Left hindlimb (tissue), 1 donor: ENCODE measurements at places on chromosomes 3 and 15.

DNA sequence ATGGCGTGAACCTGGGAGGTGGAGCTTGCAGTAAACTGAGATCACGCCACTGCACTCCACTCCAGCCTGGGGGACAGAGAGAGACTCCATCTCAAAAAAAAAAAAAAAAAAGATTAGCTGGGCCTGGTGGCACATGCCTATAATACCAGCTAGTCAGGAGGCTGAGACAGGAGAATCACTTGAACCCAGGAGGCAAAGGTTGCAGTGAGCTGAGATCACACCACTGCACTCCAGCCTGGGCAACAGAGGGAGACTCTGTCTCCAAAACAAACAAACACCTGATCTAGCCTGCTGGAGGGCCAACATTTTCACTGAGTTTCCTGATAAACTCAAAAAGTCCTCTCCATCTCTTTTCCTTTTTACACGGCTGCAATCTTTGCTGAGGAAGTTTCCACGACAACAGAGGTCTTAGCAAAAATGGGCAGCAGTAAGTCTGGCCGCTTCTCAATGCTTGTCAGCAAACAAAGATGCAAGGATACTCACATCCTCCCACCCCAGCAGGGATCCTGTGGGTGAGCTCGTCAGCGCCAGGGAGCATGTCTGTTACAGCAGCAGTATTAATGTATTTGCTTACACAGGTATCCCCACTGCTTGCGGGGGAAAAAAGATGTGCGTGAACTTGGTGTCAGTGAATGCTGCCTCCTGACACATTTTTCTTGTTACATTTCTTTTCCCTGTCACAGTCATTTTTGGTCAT, 21.0 kb upstream of the CCDC174 start:
- DNase-seq: no peak

DNA sequence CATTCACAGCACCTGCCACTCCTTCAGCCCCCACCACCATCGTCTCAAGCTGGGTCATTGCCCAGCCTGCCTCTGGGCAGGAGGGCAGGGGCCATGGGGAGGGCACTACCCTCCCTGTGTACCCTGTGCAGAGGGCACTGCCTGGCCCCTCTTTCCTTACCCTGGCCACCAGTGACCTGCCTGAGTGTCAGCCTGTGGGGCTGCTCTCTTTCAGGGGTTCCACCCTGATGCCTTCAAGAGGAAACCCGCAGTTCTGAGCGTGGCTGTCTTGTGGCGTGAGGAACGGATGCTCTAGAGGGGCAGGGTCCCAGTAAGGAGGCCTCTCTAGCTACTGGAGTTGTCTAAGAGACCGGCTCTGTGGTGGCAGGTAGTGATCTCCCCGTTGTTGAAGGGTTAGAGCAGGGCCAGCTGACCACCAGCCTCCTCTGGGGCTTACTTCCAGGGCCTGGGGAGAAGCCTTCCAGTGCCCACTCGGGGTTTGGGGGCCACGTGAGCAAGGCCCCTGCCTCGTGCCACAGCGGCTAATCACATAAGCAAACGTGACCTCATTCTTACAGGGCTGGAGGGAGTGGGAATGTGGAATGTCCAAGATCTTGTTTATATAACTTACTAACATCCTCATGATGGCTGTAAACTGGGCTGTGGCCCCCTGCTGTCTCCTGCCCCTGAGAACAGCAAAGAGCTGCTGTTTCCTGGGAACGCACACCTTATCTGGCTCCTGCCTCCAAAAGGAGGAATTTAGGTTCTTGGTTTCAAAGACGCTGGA, 31.4 kb upstream of the SEC13 start:
- peak; percentile 23 for DNase-seq

DNA sequence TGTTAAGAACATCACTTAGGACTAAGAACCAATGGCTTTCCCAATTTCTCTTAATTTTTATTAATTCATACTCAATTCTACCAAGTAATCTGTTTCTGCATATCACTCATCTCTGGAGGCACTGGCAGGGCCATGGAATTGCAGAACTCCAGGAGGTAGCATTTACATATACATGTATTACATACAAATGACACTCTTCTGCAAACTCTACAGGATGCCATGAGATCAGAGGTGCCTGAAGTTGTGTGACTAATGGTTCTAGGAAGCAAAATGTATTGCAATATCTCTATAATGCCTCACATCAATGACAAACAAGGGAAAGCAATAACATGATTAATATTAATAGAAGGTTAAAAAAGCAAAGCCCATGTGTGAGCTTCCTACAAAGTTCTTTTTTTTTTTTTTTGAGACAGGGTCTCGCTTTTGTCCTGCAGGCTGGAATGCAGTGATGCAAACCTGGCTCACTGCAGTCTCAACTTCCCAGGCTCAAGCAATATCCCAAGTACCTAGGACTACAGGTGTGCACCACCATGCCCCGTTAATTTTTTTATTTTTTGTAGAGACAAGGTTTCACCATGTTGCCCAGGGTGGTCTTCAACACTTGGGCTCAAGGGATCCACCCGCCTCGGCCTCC, 33.0 kb downstream of the DENND6A start:
- no peak for DNase-seq

DNA sequence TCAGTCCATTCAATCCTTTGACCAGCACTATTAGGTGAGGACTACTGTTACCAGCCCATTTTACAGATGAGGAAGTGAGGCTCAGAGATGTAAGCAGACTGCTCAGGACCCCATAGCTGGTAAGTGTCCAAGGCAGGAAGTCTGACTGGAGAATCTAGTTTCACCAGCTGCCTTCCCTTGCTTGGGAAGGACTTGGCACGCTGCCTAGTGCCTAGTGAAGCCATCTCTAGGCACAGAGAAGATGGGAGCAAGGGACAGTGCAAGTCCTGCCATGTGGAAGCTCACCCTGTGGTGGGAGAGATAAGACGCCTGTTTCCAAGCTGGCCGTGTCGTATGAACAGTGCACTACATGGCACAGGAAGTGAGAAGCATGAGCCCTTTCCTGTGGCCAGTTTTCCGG, 111.8 kb upstream of the TMC3 start:
- no peak for DNase-seq

DNA sequence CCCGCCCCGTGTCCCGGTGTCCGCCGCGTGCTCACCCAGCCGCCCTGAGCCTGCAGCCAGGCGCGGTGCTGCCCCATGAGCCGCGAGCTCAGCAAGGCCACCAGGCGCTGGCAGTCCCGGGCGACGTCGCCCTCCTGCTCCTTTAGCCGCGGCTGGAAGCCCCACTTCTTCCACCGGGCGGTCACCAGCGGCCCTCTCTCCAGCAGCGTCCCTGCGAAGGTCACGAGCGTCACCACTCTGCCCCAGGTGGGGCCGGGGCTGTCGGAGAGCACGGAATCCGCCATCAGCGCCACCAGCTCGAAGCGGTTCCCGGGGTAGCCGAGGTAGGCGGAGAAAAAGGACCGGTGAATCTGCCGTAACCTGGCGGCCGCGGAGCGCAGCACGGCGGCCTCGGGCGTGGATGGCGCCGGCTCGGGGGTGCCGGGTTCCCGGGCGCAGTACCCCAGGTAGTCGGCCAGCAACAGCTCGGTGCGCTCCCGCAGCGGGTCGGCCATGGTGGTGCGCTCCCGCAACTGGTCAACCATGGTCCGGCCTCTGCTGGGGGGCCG, 298 bp downstream of the BCL2L10 start:
- DNase-seq: no peak

DNA sequence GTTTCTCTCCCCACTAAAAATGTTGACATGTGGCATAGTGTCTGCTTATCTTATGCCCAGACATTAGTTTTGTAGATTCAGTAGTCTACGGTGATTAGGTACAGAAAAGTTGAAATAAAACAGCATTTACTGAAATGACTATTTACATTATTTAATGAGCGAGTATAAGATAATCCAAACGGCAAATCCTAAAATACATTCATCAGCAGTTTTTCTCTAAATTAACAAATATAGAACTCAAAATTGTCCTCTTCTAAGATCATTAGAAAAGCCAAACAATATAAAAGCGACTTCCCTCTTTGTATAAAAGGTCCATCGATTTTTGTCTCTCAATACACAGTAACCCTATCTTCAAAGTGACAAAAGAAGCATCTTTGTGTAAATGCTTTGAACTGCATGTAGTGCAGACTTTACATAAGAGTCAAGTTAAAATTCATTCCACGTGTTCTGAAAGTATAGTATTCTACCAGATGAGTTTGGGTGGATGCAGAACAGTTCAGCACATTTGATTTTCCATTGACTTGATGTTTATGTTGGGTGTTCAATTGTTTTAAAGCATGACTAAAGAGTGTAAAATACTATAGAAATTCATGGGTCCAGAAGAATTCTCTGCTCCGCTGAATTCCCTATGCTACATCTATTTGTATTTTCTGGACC, 480.8 kb upstream of the DPH6 start:
- DNase-seq: no peak

GRCh38 chr3:161096771-161097367, 8.3 kb downstream of the B3GALNT1 start:
- DNase-seq: no peak

DNA sequence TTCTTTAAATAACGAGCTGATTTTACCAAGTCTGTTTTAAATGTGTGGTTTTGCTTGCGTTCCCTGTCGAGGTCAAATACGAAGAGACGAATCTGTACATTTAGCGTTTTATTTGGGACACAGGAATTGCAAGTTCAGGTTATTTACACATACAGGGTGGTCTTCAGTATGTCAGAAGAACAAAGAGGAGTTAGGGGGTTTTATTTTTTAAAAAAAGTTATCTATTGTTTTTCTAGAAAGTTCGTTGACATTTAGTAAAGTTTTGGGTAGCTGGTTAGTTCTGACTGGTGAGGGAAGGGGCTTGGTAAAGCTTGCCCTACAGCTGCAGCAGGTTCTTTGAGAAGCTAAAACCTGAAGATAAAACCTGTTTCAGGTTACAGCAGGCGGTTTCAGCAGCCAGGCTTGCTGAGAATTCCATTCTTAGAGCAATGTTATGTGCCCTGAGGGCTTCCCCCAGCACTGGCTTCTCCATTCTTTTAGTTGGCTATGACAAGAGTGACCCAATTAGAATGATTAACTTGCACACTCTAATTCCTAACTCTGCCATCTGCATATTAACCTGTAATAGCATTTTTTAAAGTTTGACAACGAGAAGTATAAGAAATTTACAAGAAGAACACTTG, 815 bp upstream of the ZNF280D start:
- no peak for DNase-seq

GRCh38 chr15:38843051-38843501, 278.5 kb upstream of the RASGRP1 start:
- DNase-seq: no peak

- no peak for DNase-seq
These were observed 93.4 kb downstream of the LRRC28 start for GRCh38 chr15:99344639-99345038.

- no peak for DNase-seq
These were observed 28.6 kb upstream of the GPR149 start for GRCh38 chr3:154458560-154458959.

- DNase-seq: no peak
These were observed 828 bp upstream of the VWA5B2 start for GRCh38 chr3:184228376-184229137.

DNA sequence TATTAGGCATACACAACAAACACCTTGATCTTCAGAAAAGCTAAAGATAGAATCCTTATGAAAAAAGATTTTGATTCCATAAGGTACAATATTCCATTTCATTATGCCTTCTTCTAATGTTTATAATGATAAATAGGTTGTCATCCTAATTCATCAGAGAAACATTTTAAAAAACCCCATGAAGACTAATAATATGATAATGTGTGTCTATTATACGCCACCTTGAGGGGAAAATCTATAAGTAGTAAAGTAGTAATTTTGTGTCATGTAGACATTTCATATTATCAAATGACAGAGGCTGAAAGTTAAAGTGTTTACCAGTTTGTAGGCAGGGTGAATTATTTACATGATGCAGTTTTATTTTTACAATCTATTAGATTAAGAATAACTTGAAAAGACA, 524.3 kb downstream of the GBE1 start:
- no peak for DNase-seq

DNA sequence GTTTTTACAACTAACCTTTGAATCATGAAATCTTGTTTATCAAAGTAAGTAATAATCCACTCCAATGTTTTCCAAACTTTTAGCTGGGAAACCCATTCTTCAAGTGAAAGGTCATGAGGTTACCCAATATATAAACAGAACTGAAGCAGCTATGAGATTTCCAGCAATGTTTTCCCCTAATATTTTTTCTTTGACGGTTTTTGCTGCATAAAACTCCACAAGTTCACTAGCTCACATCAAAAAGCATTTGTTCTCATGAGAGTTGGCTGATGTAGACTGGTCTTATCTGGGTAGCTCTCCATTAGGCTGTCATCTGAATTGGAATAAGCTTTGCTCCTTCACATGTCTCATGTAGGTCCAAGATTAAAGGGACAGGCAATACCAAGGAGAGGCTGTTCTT, 241.2 kb upstream of the LRRC3B start:
- no peak for DNase-seq

GRCh38 chr15:88574655-88575054, 28.2 kb upstream of the DET1 start:
- DNase-seq: no peak

GRCh38 chr3:51539291-51539941, 897 bp downstream of the RAD54L2 start:
- DNase-seq: no peak

- DNase-seq: no peak
These were observed 424.0 kb downstream of the MCTP2 start for GRCh38 chr15:94655249-94655880.

GRCh38 chr3:49415931-49416601, 3.8 kb downstream of the TCTA start:
- no peak for DNase-seq

DNA sequence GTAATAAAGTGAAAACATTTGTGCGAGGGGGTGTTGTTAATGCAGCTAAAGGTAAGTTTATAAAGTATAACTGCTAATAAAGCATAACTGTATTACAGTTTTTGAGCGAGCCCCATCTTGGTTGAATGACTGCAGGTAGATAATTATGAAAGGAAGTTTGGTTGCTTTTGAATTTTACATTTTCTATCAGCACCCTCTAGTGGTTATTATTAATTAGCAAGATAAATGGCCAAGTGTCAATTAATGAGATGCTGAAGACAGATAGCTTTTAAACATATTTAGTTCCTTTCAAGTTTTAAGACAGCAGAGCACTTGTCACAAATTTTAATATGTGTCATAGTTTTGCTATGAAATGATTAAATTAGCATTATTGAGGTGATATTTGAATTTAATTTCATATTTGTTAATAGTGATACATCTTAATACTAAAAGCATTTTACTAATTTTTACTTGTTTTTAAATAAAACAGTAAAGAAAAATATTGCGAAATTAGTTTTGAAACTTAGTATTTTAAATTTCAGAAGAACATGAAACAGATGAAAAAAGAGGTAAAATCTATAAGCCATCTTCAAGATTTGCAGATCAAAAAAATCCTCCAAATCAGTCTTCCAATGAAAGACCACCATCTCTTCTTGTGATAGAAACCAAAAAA, 15.1 kb downstream of the U2SURP start:
- no peak for DNase-seq

DNA sequence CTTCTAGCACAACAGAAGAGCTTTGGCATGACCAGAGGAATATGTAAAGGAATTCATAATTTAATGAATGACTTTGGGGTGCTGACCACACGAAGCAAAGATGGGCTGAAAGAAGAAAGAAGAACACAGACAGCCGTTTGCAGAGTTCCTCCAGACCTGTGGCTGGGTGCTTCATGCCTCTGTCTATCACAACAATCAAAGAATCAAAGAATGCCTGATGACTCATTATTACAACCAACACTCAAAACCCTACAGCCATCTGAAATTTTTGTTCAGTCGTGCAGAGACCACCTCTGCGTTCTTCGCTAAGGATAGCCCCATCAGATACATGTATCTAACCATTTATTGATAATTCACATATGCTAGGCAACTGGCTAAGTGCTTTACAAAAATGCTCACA, 129.0 kb upstream of the PRICKLE2 start:
- no peak for DNase-seq
